Stimulated activated CD4-positive, alpha-beta T cell treated with anti-CD3 and anti-CD28 coated beads, Interleukin-1b, Interleukin-23, amount 100 ng/mL, for 24 hours (primary cell): ENCODE measurements at places on chromosomes 5 and 9.

- no peak for DNase-seq
Measured at GRCh38 chr5:82754759-82755158, 322.4 kb downstream of the TMEM167A start.

DNA sequence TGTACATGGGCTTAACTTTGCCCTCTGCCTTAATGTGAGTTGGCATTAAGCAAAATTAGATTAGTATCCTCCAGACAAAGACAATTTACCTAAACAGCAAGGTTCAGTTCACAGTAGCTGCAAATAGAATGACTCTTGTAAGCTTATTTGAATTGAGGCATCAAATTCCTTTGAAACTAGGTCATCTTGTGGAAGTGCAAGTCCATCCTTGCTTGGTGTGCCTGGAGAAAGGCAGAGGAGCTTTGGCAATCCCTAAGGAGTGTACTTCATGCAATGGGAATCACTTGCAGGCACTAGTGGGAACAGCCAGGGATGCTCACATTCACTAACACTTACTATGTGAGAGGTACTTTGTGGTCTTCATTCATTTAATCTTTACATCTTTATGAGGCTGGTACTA lies 118.3 kb downstream of the DRD1 start:
- DNase-seq, result no peak

- DNase-seq, result no peak
Measured at GRCh38 chr5:157046041-157046440, 12.9 kb downstream of the HAVCR1 start.

DNA sequence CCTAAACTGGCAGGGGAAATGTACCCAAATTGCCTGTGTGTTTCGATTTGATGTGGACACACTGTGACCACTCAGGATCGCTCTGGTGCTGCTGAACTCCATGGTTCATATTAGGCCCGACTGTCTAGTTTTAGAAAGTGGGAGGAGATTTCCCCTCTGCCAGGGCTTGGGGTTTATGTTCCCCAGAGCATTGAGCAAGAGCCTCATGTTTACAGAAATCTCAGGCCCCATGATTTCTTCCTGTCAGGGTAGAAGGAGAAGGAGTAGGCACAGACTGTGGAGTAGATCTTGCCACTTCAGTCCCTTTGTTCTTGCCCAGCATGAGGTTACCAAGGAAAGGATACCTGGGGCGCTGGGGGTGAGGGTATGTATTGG lies 40.8 kb upstream of the GLRX start:
- no peak for DNase-seq

DNA sequence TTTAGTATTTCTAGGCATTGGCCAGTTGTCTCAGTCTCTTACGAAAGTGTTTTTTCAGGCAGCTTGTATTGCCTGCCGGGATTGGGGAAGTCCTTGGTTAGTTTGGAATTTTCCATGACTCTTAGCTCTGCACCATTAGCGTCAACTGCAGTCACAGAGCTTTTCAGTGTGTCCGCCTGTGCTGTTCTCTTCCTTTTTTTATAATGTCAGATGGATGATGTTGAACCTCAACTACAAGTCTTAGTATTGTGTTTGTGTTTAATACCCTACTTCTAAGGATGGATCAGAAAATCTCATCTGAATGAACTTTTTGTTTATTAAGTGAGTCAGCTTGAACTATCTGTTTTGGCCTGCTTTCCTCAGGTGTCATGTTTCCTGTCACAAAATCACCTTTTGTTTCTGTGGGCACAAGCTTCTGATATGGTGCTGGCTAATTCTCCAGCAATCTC lies 33.1 kb downstream of the ATP6V0E1 start:
- no peak for DNase-seq

DNA sequence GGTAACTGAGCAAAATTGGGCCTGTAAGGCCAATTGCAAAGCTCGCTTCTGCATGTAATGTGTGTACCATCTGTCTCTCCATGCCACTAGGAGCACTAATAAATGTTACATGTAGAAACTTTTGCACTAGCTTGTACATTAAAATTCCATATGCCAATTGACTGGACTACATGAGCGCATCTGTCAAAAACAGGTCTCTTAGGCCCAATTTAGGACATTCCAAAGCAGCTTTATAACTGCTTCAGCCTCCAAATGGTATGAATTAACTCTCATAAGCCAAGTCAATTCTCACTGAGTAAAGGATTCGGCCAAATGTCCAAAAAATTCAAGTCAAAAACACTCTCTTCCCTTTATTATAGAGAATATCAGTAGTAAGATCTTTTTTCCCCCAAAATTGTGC lies 23.5 kb upstream of the FOXD1 start:
- no peak for DNase-seq

- DNase-seq, result no peak
Measured at GRCh38 chr5:150502106-150502505, 5.8 kb upstream of the NDST1 start.

GRCh38 chr5:116423141-116423540 lies 151.5 kb downstream of the SEMA6A start:
- DNase-seq, result no peak

GRCh38 chr5:134432174-134432573 lies 20.5 kb upstream of the CDKN2AIPNL start:
- DNase-seq, result no peak

DNA sequence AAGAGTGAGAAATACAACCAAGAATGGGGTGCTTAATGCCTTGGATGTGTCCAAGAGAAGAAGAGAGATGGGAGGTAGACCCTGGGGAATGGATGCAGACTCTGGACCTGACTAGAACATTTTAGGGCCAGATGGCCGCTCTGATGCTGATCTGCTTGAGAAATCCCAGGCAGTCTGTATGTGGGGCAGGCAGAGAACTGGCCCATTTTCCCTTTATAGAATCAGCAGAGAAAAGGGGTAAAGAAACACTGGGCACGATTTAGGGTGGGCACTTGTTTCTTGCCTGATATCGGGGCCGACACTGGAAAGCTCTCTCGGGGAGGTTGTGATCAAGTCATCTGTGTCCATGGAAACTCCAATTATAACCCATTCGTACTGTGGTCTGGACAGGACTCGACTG lies 118.5 kb upstream of the FSTL4 start:
- DNase-seq, result no peak
